ENCODE measurements at places on chromosomes 7 and 10.

DNA sequence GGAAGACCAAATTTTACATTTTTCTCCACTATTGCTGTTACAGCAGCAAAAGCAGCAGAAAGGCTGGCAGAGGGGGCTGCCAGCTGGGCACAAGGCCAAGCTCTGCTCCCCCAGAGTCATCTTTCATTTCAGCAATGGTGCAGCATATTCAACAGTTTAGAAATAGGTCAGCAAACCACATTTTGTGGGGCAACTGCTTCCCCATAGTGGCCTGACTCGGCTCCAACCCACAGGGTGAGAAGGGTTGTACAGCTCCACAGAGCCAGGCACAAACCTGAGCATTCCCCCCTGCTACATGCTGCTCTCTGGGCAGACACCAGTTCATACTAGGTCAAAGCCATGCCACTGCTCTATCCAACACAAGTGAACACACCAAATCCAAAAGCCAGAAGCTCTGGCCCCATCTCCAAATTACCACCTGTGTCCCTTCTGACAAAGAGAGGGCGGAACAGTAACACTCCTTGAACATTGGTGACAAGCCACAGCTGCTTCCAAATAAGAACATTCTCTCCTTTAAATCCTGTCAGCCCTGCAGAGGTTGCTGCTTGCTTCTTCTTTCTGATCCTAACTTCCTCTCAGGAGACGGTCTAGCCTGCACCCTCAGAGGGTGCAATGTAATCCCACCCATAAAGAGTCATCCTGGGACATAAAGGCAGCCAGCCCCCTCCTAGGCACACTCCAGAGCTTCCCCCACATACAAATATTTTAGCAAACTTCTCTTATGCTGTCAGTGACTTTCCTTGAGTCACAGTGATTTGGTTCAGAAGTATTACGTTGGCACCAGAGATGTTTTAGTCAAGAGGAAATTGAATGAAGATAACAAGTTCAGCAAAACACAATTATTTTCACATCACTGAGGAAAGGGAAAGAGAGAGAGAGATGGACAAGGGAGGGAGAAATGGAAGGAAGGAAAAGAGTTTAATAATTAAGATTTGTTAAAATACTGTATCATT, 39.0 kb upstream of the SLIT1 start:
- no peak for DNase-seq

DNA sequence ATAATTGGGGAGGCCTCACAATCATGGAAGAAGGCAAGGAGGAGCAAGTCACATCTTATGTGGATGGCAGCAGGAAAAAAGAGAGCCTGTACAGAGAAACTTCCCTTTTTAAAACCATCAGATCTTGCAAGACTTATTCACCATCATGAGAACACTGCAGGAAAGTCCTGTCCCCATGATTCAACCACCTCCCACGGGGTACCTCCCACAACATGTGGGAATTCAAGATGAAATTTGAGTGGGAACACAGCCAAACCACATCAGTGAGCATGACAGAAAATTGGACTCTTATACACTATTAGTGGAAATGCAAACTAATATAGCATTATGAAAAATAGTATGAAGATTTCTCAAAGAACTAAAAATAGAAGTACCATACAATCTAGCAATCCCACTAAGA, 271.2 kb downstream of the MAGI2 start:
- DNase-seq: no peak

DNA sequence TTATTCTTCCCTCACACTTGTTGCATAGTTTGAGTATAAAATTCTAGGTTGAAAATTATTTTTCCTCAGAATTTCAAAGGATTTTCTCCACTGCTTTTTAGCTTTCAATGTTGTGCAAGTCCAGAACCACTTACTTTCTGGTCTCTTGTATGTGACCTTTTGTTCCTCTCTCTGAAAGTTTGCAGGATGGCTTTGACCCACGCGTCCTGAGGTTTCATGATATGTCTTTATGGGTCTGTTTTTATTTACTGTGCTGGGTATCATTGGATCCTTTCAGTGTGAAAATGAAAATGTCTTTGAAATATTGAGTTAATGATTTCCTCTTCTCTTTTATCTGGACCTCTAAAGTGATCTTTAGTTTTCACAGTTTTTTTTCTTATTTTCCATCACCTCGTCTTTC, 38.5 kb downstream of the C1GALT1 start:
- no peak for DNase-seq

DNA sequence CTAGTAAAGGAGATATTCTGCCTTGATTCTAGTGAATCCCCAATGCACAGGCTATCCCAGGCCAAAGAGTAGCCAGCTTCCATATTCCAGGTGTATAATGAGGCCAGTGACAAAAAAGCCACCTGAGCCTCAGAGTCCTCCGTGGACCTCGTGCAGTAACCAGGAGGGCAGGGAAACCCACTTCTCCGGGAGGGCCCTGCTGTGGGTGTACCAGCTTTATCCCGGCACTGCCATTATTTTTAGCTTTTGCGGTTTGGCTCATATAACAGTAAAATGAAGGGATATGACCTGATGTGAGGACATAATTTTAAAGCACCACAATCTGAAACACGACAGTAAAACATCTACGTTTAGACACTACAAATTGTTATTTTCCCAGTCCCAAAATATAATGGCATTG, 109.0 kb downstream of the SVIL start:
- DNase-seq: no peak

Measured in stimulated activated CD4-positive, alpha-beta T cell treated with anti-CD3 and anti-CD28 coated beads, Interleukin-15, amount 100 ng/mL, for 48 hours (primary cell).